Sigmoid colon (tissue), 7 donors: ENCODE measurements at places on chromosomes 5 and 9. TPM values are rescaled to one million over a fixed set of nuclear protein-coding genes. Genes with fewer than 3 reads are reported as not detected.

ACTBL2 gene
- polyA plus RNA-seq = not detected

ACER2 gene
- 1.3 TPM for polyA plus RNA-seq

PCDHGC5 gene
- polyA plus RNA-seq = not detected

LEAP2 gene
- 0.60 TPM for polyA plus RNA-seq

ZNF483 gene
- polyA plus RNA-seq = 0.77 TPM

ABLIM3 gene
- polyA plus RNA-seq = 5.8 TPM

IL6ST gene
- polyA plus RNA-seq = 7.4 TPM

RBM22 gene
- polyA plus RNA-seq = 27.8 TPM

RGMB gene
- 6.0 TPM for polyA plus RNA-seq

SOX30 gene
- polyA plus RNA-seq = not detected

DNA sequence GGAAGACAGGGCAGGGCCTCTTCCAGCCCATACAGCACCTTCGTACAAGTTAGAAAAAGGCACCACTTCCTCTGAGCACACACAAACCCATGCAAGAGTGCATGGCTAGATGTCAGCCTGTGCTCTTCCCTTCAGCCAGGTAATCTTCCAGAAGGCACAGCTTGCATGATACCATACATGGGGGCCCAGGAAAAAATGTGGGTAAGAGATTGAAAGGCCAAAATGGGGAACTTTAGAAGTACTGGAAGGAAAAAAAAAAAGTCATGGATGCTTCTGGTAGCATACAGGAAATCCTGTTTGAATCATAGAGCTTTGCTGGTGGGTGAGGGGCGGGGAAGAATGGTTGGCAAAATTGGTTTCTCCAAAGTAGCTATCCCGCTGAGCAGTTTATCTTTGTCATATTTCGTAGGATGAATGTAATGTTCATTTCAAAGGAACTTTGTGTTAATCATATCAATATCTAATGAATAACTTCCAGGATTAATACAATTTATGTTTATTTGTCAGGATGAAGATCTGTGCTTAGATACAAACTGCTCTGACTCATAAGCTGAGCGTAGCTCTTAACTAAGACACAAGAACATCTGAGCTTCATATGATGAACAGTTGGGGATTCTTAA, 78.2 kb upstream of the MAP3K1 start:
- no peak overlapping the region for H3K27ac ChIP-seq
- no peaks in the 10 kb centered on the region for H3K36me3 ChIP-seq
- H3K4me1 ChIP-seq = peaks cover 10% of the 10 kb centered on the region

DNA sequence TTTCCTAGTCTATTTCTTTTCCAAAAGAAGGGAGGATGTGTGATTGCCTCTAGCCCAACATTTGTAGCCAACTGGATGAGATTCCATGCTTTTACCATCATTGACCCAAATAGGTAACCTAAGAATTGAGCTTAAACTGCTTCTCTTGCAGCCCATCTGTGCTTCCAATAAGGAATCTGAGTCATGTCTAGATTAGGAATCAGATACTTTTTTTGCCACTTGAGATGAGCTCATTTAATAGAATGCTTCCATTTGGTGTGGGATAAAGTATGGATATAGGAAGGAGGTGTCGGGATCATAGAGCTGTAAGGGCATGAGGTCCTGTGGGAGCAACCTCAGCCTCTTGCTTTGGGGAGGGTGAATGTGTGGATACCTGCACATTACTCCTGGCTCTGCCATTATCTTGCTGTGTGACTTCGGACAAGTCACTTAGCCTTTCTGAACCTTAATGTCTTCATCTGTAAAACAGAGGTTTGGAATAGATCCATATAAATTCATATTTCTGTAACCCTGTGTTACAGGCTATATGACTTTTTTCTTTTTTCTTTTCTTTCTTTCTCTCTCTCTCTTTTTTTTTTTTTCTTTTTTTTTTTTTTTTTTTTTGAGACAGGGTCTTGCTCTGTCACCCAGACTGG, 56.2 kb downstream of the MAP1B start:
- no peak overlapping the region for H3K4me3 ChIP-seq
- H3K27ac ChIP-seq = no peak overlapping the region
- no peaks in the 10 kb centered on the region for H3K36me3 ChIP-seq
- no peak for DNase-seq

GRCh38 chr5:131530706-131531331, 104.2 kb downstream of the RAPGEF6 start:
- no peak overlapping the region for H3K4me3 ChIP-seq
- no peak for DNase-seq
- no peaks in the 10 kb centered on the region for H3K36me3 ChIP-seq
- H3K27ac ChIP-seq = no peak overlapping the region
- H3K27me3 ChIP-seq = no peaks in the 10 kb centered on the region
- no peaks in the 10 kb centered on the region for H3K4me1 ChIP-seq

GRCh38 chr5:30287890-30288289, 905.6 kb upstream of the CDH6 start:
- no peaks in the 10 kb centered on the region for H3K27me3 ChIP-seq
- H3K4me3 ChIP-seq = no peak overlapping the region

GRCh38 chr5:67090593-67090992, 106.0 kb downstream of the CD180 start:
- H3K4me1 ChIP-seq = no peaks in the 10 kb centered on the region
- no peaks in the 10 kb centered on the region for H3K27me3 ChIP-seq
- H3K27ac ChIP-seq = no peak overlapping the region
- H3K4me3 ChIP-seq = no peak overlapping the region
- no peaks in the 10 kb centered on the region for H3K36me3 ChIP-seq

- no peak overlapping the region for H3K4me3 ChIP-seq
- DNase-seq = peak; percentile 56
- no peaks in the 10 kb centered on the region for H3K27me3 ChIP-seq
- no peaks in the 10 kb centered on the region for H3K36me3 ChIP-seq
- peak overlapping the region; percentile 82 for H3K27ac ChIP-seq
These were observed 150.8 kb downstream of the ROR2 start for GRCh38 chr9:91799113-91799744.

DNA sequence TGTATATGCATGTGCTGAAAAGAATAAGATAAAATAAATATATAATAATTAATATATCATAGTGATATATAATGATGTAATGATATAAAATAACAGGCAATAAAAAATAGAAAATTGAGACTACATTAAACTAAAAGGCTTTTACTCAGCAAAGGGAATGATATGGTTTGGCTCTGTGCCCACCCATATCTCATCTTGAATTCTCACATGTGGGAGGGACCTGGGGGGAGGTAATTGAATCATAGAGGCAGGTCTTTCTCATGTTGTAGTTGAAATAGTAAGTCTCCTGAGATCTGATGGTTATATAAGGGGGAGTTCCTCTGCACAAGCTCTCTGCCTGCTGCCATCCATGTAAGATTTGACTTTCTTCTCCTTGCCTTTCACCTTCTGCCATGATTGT, 1550.9 kb upstream of the CDH6 start:
- no peaks in the 10 kb centered on the region for H3K27me3 ChIP-seq
- no peak overlapping the region for H3K4me3 ChIP-seq
- no peaks in the 10 kb centered on the region for H3K4me1 ChIP-seq
- H3K36me3 ChIP-seq = no peaks in the 10 kb centered on the region
- DNase-seq = no peak
- H3K27ac ChIP-seq = no peak overlapping the region

DNA sequence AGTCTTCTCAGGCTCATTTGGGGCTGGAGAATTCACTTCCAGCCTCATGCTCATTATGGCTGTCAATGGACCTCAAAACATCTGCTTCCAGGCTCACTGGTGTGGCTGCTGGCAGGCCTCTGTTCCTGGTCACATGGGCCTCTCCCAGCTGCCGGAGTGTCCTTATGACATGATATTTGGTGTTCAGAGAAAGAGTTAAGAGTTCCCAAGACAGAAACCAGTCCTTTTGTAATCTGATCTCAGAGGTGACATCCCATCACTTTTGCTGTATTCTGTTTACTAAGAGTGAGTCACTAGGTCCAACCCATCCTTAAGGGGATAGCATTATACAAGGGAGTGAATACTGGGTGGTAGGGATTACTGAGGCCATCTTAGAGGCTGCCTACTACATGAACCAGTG, 104.6 kb downstream of the CACNA1B start:
- no peaks in the 10 kb centered on the region for H3K36me3 ChIP-seq
- DNase-seq = peak; percentile 53
- H3K27ac ChIP-seq = no peak overlapping the region

DNA sequence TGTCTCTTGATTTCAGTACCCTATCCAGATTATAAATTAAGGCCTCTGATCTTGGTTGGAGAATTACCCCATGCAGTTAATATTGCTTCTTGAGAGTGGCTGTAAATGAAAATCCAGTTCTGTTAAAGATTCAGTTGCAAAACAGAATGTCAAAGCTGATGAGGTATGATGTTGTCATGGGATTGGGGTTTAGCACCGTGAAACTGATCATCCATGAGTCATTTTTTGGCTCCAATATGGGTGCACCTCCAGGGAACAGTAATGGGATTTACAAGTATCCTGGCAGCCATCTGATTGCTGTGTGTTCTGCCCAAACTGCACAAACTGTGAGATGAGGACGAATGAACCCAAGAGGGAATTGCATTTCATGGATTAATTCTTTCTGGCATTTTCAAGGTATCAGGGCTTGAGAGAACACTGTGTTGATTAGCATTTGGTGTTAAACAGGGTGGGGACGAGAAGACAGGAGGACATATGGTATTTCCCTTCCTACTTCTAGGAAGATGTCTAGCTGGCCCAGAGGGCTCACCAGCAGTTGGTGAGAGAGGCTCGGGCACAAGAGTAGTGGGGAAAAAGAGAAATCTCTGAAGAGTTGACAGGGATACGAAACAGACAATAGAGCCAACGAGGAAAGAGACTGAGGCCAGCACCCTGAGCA, 214.7 kb downstream of the GAS1 start:
- H3K4me1 ChIP-seq = peaks cover 53% of the 10 kb centered on the region
- peak overlapping the region; percentile 54 for H3K27ac ChIP-seq
- no peak overlapping the region for H3K4me3 ChIP-seq

DNA sequence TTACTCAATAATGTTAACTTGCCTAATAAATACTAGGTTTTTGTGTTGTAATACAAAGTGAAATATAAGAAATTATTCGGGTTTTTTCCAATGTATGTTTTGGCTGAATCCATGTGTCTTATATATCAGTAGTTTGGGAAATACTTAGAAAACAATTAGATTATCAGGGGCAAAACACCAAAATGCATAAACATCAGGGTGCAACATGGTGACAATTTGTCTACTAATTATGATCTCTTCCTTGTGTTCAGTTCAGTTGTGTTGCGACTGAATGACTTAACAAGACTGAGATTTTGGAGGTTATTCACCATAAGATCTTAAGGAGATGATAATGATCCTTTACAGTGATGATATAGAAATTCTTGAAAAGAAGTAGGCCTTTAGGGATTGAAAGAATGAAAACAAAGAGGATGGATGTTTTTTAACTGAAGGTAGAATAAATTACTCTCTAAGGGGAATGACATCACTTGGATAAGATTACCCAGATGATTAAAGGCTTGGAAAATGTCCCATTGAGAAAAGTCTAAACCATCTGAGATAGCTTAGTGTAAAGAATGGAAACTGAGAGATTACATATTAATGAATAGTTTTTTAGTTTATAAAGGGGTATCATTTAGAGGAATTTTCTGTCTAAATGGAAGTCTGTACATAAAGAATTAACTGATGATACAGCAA, 415.8 kb downstream of the SPATA31D1 start:
- H3K27ac ChIP-seq = no peak overlapping the region
- DNase-seq = no peak
- H3K27me3 ChIP-seq = no peaks in the 10 kb centered on the region
- peaks cover 11% of the 10 kb centered on the region for H3K4me1 ChIP-seq
- no peaks in the 10 kb centered on the region for H3K36me3 ChIP-seq

DNA sequence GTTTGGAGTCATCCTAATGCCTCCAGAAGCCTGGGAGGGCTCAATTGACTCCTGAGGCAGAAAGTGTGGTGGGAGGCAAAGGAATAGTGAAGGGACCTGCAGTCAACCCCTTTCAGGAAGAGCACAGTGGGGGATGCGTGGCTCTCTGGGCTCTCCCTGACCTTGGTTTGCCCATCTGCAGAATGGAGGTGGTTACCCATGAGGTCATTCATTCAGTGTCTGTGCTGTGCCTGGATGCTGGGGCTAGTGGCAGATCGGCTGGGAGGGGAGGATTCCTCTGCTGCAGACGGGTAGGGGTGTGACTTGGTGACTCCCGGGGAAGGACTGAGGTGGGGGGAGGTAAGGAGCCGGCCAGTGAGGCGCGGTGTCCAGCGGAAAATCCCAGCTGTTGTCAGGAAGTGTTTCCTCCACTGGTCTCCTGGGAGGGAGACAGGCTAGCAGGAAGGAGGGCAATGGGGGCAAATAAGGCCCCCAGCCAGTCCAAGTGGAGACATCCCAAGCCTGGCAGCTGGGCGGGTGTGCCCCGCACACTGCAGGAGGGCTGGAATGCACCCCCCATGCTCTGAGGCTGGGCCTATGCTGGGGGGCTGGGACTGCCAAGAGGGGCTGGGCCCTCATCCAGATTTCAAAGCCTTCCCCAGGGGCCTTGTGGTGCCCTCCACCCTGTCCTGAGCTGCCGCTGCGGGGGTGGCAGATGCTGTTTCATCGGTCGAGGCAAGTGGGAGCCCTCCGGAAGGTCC, 10.9 kb downstream of the CXXC5 start:
- H3K4me3 ChIP-seq = peak overlapping the region; percentile 10
- no peaks in the 10 kb centered on the region for H3K36me3 ChIP-seq
- peaks cover 79% of the 10 kb centered on the region for H3K4me1 ChIP-seq

GRCh38 chr9:4812858-4813257, 20.1 kb downstream of the RCL1 start:
- H3K4me1 ChIP-seq = no peaks in the 10 kb centered on the region
- H3K4me3 ChIP-seq = no peak overlapping the region
- no peaks in the 10 kb centered on the region for H3K27me3 ChIP-seq

DNA sequence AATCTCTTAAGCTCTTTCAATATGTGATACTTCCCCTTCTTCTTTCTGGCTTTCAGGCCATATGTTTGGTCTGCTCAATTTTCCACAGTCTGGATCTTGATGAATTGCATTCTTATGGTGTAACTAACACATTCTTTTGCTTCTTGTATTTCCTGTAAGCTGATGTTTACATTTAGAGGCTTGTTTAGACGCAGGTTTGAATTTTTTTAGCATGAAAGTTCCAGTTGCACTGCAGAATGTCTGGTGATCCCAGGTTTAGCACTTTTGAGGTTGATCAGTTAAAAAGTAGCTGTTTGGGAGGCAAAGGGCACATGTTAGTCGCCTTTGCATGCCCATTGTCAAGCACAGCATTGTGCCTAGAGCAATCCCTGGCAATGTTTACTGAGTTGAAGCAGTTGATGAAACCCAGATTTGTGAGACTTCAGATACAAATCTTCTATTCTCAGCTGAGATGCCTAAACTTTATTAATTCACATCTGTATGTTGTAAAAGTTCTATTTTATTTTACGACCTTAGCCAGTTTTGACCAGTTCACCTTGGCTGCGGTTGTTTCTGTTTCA, 59.6 kb upstream of the SPATA31C2 start:
- H3K36me3 ChIP-seq = no peaks in the 10 kb centered on the region
- peak overlapping the region; percentile 75 for H3K27ac ChIP-seq
- peaks cover 37% of the 10 kb centered on the region for H3K4me1 ChIP-seq
- H3K27me3 ChIP-seq = no peaks in the 10 kb centered on the region
- no peak for DNase-seq
- peak overlapping the region; percentile 36 for H3K4me3 ChIP-seq

- no peaks in the 10 kb centered on the region for H3K27me3 ChIP-seq
- peak overlapping the region; percentile 83 for H3K4me3 ChIP-seq
- H3K36me3 ChIP-seq = no peaks in the 10 kb centered on the region
- H3K4me1 ChIP-seq = peaks cover 60% of the 10 kb centered on the region
These were observed 2.1 kb downstream of the ITGA1 start for GRCh38 chr5:52789851-52790250.
